ENCODE measurements at places on chromosomes 7 and 10.

DNA sequence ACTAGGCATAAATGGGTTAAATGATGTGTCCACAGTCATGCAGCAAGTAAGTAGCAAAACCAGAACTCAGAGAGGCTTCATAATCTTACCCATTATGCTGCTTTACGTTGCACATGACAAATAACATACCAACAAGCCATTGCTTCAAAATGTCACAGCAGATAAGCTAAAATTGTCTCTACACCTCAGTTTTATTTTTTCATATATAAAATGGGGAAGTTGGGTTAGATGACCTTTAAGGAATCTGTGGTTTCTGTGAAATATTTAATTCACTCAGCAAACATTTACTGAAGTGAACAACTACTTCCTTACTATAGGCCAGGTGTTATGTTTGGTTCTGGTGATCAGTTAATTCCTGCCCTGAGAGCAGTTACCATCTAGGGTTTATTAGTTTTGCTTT is 2.2 kb upstream of the ASCC1 start:
- peak overlapping the region; percentile 97 for H3K27ac ChIP-seq
- H3K36me3 ChIP-seq, result peaks cover 38% of the 10 kb centered on the region
- H3K4me3 ChIP-seq, result peak overlapping the region; percentile 91
- H3K27me3 ChIP-seq, result no peaks in the 10 kb centered on the region
- DNase-seq, result no peak

GRCh38 chr7:144508702-144509101 is 105.2 kb upstream of the NOBOX start:
- no peaks in the 10 kb centered on the region for H3K4me1 ChIP-seq
- no peak overlapping the region for H3K27ac ChIP-seq
- no peak overlapping the region for H3K4me3 ChIP-seq
- DNase-seq, result no peak
- H3K27me3 ChIP-seq, result no peaks in the 10 kb centered on the region

DNA sequence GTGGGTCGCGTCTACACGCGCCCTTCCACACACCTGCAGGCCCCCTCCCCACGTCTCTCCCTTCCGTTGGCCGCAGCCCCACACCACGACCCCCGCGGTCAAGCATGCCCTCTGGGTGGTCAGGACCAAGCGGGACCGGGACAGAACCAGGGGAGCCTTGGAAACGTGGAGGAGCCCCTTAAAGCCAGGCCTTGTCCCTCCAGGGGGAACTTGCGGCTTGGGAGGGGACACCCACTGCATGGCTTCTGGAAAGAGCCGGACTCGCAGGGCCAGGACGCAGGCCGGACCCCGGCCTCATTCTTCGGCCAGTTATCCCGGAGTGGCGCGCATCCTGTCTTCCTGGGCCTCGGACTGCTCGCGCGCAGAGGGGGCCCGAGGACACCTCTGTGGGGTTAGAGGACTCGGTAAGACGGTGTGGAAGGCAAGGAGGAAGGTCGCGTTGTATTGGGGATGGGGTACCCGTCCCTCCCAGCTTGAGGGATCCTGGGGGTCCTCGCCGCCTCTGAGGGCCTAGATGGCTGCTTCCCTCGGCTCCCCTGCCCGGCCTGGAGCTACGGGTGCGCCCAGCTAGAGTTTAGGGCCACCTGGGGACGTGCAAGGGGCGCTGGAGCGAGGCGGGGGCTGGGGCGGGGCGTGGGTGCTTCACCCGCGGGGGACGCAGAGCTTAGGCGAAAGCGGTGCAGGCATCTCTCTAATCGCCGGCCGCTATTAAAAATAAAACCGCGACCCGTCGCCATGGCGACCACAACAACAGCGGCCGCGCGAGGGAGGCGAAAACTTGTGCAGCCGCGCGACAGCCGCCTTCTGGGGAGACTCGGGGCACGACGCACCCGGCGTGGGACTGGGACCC is 1.8 kb upstream of the PDGFA start:
- no peak overlapping the region for H3K4me3 ChIP-seq
- peaks cover 29% of the 10 kb centered on the region for H3K27me3 ChIP-seq
- H3K36me3 ChIP-seq, result no peaks in the 10 kb centered on the region
- peaks cover 13% of the 10 kb centered on the region for H3K4me1 ChIP-seq
- H3K27ac ChIP-seq, result no peak overlapping the region

GRCh38 chr7:45178241-45179225 is 20.9 kb downstream of the RAMP3 start:
- no peaks in the 10 kb centered on the region for H3K36me3 ChIP-seq
- H3K27me3 ChIP-seq, result peaks cover 6% of the 10 kb centered on the region
- no peaks in the 10 kb centered on the region for H3K4me1 ChIP-seq
- H3K4me3 ChIP-seq, result no peak overlapping the region
- DNase-seq, result peak; percentile 30

GRCh38 chr7:105621176-105621575 is 39.9 kb upstream of the EFCAB10 start:
- H3K36me3 ChIP-seq, result peaks cover 25% of the 10 kb centered on the region
- no peaks in the 10 kb centered on the region for H3K27me3 ChIP-seq
- DNase-seq, result no peak
- H3K27ac ChIP-seq, result peak overlapping the region; percentile 9
- no peak overlapping the region for H3K4me3 ChIP-seq
- H3K4me1 ChIP-seq, result no peaks in the 10 kb centered on the region

DNA sequence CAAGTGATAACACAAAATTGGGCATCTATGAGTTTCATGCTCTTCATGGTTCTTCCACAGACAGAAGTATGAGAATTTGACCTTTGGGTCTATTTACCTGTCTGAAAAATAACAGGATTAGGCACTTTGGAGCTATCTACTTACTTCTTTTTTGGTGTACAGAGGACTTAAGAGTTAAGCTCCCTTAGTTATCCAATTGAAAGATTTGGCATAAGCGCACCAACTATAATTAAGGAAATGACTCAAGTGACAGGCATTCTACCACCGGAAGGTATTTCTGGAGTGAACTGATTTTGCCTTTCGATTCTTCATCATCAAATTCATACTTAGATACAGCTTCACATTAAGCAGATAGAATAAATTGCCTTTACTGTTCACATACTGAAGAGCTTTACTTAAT is 43.9 kb downstream of the IFIT5 start:
- no peaks in the 10 kb centered on the region for H3K4me1 ChIP-seq
- DNase-seq, result no peak
- no peak overlapping the region for H3K27ac ChIP-seq

DNA sequence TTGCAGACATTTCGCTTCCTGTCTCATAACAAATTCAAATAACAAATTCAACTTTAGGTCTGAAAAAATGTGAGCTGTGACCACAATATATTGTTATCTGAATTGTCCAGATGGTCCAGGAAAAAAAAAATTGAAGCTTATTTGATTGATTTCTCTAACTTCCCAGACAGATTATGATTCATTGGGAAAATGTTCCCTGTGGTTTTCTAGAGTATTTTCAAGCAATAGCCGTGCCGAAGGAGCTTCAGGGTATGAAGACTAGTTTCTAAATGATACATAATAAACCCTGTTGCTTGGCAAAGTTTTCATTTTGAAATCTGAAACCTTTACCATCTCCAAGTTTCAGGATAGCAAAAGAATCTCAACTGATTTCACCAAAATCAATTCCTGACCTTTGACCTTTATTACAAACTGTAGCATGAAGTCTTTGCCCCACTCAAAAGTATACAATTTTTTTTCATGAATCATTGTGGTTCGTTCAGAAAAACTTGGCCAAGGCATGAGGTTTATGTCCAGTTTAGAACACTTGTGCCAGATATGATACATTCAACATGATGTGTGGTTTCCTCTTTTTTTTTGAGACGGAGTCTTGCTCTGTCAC is 109.9 kb downstream of the JCAD start:
- H3K4me1 ChIP-seq, result peaks cover 14% of the 10 kb centered on the region
- no peak overlapping the region for H3K4me3 ChIP-seq
- no peaks in the 10 kb centered on the region for H3K27me3 ChIP-seq
- DNase-seq, result no peak
- peak overlapping the region; percentile 29 for H3K27ac ChIP-seq

DNA sequence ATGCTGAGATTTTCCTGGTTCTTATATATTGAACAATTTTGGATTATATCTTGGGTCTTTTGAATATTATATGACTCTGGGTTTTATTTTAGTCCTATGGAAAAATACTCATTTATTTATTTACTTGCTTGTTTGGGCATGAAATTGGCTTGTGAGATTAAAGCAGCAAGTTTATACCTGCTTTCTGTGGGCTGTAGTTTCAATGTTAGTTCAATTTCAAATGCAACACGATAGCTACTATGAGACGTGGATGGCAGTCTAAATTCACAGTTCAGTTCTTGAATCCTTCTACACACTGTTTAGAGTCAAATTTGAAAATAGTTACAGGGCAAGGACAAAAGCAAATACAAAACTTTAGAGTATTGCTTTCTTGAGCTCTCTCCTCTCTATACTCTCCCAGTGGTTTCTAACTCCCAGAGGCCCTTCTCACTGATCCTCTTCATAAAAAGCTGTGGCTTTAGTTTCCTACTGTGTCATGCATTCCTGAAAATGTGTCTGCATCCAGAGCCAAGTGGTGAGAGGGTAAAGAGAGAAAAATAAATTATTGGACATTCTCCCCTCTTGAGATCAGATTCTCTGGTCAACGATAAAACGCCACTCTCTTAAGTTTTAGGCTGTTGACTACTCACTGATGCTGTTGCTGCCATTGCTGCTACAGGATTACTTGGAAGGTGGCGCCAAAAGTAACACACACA is 34.4 kb downstream of the POLR1F start:
- DNase-seq, result no peak
- H3K4me1 ChIP-seq, result peaks cover 6% of the 10 kb centered on the region
- H3K27me3 ChIP-seq, result no peaks in the 10 kb centered on the region
- H3K4me3 ChIP-seq, result no peak overlapping the region

GRCh38 chr10:101566333-101567164 is 21.5 kb downstream of the POLL start:
- H3K36me3 ChIP-seq, result no peaks in the 10 kb centered on the region
- H3K27me3 ChIP-seq, result peaks cover 49% of the 10 kb centered on the region
- DNase-seq, result peak; percentile 49
- H3K4me3 ChIP-seq, result no peak overlapping the region

DNA sequence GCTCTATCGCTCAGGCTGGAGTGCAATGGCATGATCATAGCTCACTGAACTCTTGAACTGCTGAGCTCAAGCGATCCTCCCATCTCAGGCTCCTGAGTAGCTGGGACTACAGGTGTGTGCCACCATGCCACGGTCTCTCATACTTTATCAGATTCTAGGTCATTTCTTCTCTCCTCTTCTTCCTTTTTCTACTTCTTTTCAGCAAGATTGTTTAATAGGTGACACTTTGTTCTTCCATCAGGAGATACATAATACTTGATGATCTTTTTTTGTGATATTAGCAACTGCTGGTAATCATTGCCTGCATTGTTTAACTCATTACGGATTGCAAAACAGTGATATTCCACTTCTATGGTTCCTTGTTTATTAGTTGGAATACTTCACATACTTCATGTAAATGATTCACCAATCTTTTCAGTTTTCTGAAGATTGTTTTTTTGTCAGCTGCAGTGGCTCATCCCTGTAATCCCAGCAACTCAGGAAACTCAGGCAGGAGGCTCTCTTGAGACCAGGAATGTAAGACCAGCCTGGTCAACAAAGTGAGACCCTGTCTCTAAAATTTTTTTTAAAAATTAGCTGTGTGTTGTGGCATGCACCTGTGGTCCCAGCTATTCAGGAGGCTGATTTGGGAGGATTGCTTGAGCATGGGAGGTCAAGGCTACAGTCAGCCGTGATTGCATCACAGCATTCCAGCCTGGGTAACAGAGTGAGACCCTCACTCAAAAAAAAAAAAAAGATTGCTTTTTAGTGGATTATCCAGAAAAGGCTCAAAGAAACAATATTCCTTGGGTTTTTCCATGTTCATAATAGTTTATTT is 36.2 kb upstream of the CHST3 start:
- no peaks in the 10 kb centered on the region for H3K36me3 ChIP-seq
- peaks cover 7% of the 10 kb centered on the region for H3K4me1 ChIP-seq
- no peaks in the 10 kb centered on the region for H3K27me3 ChIP-seq
- H3K27ac ChIP-seq, result no peak overlapping the region
- no peak overlapping the region for H3K4me3 ChIP-seq

GRCh38 chr7:158121441-158122045 is 466.1 kb downstream of the PTPRN2 start:
- H3K27ac ChIP-seq, result no peak overlapping the region
- H3K36me3 ChIP-seq, result peaks cover 2% of the 10 kb centered on the region
- no peaks in the 10 kb centered on the region for H3K27me3 ChIP-seq
- H3K4me3 ChIP-seq, result no peak overlapping the region
- H3K4me1 ChIP-seq, result no peaks in the 10 kb centered on the region
